ENCODE measurements at places on chromosomes 16 and 17. TPM values are rescaled to one million over a fixed set of nuclear protein-coding genes. Genes with fewer than 3 reads are reported as not detected.

DNA sequence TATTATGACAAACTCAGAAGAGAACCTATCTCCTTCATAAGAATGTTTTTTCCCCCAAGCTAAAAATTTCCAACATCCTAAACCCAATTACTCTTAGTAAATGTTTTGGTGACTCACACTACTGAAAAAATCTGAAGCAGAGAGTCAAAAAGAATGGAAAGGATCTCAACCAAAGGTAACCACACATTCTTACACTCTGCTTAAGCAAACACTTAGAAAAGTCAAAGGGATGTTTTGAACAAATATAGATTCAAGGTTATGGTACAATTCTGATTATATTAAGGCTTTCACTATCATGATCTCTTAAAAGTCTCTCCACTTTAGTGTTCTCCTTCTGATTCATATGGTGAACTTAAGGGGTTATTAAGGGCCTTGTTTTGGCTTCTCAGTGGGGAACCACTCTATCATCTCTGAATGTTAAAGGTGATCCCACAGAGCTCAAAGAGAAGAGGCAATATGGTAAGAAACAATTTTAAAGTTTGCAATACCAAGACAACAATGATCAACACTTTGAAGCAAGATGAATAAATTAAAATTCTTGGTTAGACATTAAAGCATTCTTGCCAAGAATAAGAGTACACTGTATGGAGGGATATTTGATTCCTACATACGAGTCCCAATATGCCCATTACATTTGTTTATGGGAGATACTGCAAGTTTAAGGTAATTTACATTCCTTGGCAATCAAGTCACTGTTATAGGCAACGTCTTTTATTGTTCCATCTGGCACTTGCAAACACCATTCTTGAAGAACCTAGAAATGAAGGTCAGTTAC, 69.2 kb downstream of the CDC27 start:
- no peak for DNase-seq
- no peaks in the 10 kb centered on the region for H3K36me3 ChIP-seq
- no peak overlapping the region for H3K4me3 ChIP-seq
- no peaks in the 10 kb centered on the region for H3K27me3 ChIP-seq
- no peak overlapping the region for H3K27ac ChIP-seq

- H3K27me3 ChIP-seq = peaks cover 90% of the 10 kb centered on the region
- no peak for DNase-seq
- no peak overlapping the region for H3K4me3 ChIP-seq
- peaks cover 10% of the 10 kb centered on the region for H3K36me3 ChIP-seq
- no peak overlapping the region for H3K27ac ChIP-seq
These were observed 11.1 kb downstream of the LDHD start for GRCh38 chr16:75105306-75106061.

GRCh38 chr17:11979795-11980194, 17.5 kb downstream of the ZNF18 start:
- H3K4me1 ChIP-seq = no peaks in the 10 kb centered on the region
- peaks cover 53% of the 10 kb centered on the region for H3K36me3 ChIP-seq
- H3K4me3 ChIP-seq = no peak overlapping the region
- DNase-seq = no peak
- H3K27me3 ChIP-seq = no peaks in the 10 kb centered on the region
- H3K27ac ChIP-seq = no peak overlapping the region

GRCh38 chr16:76963614-76964315, 227.2 kb upstream of the MON1B start:
- no peaks in the 10 kb centered on the region for H3K4me1 ChIP-seq
- no peaks in the 10 kb centered on the region for H3K27me3 ChIP-seq
- H3K36me3 ChIP-seq = no peaks in the 10 kb centered on the region
- H3K4me3 ChIP-seq = no peak overlapping the region

DNA sequence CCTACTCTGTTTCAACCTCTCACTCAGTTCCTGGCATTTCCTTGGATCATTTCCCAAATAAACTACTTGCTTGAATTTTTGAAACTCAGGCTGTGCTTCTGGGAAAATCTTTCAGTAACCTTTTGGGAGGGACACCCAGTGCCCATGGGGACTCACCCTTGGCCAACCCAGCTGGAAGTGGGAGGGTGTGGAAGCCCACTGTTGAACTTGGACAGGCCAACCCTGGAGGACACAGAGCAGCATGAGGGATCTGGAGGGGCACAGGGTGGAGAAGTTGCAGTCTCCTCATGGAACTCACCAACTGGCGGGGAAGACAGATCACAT, 11.2 kb downstream of the RTN4RL1 start:
- no peak overlapping the region for H3K27ac ChIP-seq
- no peak for DNase-seq
- H3K4me1 ChIP-seq = no peaks in the 10 kb centered on the region
- H3K36me3 ChIP-seq = peaks cover 10% of the 10 kb centered on the region

DNA sequence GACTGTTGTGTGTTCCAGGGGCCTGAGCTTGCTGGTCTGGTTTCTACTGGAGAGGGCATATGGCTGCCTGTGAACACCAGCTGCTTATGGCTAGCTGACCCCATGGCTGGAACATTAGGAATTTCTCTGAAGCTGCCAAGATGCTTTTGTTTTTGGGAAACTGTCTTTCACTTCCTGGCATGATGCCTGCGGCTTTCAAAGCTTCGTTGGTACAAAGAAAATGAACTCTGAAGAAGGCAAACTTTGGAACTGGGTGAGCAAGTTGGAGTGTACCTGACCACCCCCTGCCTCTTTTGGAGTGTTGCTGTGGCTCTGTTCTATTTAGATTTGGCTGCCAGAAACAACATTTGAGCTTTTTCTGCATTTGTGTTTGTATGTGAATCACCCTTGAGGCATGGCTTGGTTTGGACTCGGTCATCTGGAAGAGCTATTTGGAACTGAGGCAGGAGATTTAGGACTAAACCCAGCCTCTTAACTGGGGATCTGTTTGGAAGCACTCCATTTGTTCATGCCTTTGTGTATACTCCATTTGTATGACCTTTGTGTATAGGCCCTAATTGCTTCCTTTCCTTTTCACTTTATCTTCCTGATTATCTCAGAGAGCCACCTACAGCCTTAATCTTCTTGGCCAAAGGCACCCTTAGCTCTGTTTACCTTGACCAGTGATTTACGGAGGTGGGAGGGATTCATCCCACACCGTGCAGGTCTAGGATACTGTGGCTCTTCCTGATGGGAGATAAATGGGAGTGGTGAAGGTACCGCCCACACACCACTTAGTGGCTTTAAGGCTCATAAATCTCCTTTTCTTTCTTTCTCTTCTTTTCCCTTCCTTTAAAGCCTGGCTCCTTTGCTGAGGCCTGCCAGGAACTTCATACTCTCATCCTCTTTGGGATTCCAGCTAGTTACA, 7.3 kb upstream of the CPHXL start:
- no peak overlapping the region for H3K27ac ChIP-seq
- H3K4me1 ChIP-seq = no peaks in the 10 kb centered on the region
- H3K27me3 ChIP-seq = no peaks in the 10 kb centered on the region
- H3K36me3 ChIP-seq = no peaks in the 10 kb centered on the region
- DNase-seq = no peak

GRCh38 chr17:1940810-1941185, 84.3 kb downstream of the RTN4RL1 start:
- no peaks in the 10 kb centered on the region for H3K36me3 ChIP-seq
- H3K27me3 ChIP-seq = no peaks in the 10 kb centered on the region
- no peak overlapping the region for H3K4me3 ChIP-seq

DNA sequence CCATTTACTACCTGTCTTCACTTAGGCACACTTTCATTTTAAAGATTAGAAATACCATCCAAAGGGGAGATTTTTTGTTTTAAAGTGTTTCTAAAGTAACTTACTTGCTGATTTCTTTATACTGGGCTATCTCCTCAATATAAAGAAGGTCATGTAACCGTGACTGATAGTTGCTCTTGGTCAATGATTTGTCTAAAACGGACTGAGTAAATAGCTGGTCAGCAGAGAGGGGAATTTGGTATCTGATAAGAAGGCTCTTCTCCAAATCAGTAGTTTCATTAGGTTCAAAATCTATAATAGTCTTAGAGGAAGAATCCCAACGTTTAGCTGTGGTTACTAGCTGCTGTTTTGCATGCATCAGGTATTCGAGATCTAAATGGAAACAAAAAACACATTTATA, 66.4 kb downstream of the HELZ start:
- no peaks in the 10 kb centered on the region for H3K27me3 ChIP-seq
- H3K36me3 ChIP-seq = peaks cover 9% of the 10 kb centered on the region
- H3K27ac ChIP-seq = no peak overlapping the region

DNA sequence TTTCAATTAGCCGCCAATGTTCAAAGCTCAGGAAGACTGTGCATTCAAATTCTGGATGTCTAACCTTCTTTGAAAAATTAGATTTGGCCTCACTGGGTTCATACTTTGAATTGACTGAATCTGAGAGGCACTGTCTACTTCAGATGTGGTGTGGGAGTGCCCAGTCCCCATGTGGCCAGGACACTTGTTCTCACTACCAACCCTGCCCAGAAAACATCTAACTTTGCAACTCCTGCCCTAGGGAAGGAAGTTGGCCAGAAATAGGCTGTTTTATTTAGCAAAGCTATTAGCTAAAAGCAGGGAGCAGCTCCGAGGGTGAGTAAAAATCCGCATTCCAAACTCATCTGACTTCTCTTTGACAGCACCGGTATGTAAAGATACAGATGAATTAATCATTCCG, 86.3 kb downstream of the XYLT1 start:
- H3K36me3 ChIP-seq = no peaks in the 10 kb centered on the region
- H3K4me3 ChIP-seq = no peak overlapping the region
- H3K27ac ChIP-seq = peak overlapping the region; percentile 28
- H3K4me1 ChIP-seq = peaks cover 45% of the 10 kb centered on the region
- no peak for DNase-seq
- no peaks in the 10 kb centered on the region for H3K27me3 ChIP-seq

ATP2C2 gene
- polyA plus RNA-seq = not detected

CLEC3A gene
- polyA plus RNA-seq = not detected

GJD3 gene
- not detected for polyA plus RNA-seq

ZNF385C gene
- polyA plus RNA-seq = not detected

All from naive B cell (primary cell).